ENCODE measurements at places on chromosomes 1 and 21.

- no peak for DNase-seq
Measured at GRCh38 chr1:246901874-246902273, 29.9 kb downstream of the AHCTF1 start.

- DNase-seq, result no peak
Measured at GRCh38 chr1:1194723-1195122, 11.7 kb downstream of the TNFRSF18 start.

- no peak for DNase-seq
Measured at GRCh38 chr1:247324204-247324787, 7.4 kb downstream of the ZNF496 start.

DNA sequence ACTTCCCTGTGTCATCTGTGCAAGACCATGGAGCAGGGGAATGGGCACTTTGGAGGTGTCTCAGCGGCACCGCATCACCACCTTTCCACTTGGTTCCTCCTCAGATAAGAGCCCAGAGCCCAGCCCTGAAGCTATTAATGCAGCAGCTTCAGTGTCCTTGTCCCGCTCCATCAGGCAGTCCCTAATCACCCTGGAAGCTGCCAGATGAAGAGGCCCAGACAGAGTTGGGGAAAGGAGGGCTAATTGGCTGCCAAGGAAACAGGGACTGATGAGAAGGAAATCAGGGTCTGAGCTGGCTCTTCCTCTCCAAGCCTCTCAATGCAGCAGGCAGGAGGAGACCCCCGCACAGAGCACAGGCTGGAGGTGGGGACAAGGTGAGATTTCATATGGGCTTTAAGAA lies 83.1 kb upstream of the KLHDC7A start:
- DNase-seq, result no peak

- DNase-seq, result no peak
Measured at GRCh38 chr1:89165811-89166210, 10.0 kb downstream of the GBP7 start.

DNA sequence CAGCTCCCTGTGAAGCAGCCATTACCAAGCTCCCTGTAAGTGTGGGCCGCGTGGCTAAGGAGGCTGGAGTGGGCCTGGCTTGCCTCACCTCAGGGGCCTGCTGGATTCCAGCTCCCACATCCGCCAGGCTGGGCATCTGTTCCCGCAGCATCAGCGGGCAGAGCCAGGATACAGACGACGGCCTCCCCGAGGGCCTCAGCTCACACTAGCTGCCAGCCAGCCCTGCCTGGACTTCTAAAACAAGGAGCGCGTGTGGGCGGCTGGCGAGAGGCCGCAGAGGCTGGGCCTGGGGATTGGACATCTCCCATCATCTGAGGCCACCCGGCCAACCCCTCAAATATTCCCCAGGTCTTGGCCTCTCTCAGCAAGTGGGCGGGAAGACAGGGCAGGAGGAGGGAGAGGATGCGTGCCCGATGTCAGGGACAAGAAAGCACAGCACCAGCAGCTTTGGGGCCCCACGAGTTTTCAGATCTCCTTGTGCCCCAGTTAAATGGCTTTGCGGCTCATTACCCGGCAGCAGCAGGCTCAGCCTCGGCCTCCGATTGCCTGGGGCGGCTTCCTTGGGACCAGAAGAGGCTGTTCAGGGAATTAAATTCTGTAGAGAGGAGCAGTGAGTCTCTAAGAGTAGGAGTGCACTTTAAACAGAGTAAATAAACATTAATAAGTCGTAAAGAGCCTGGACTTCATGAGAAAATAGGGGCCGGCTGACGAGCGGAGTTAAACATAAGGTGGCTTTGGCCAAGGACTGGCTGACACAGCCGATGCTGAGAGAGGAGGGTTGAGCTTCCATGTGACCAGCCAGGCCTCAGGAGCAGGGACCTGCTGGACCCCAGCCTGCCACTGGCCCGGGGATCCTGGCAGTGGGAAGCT lies 208.9 kb upstream of the C1orf174 start:
- DNase-seq, result no peak

Measured in NCI-H748 treated with DMSO at 0.1 percent for 48 hours (cell line).